D341Med (cell line): ENCODE measurements at places on chromosomes 16 and 17.
A peak's percentile ranks its signal among the peaks of the same experiment; 100 is the strongest.

DNA sequence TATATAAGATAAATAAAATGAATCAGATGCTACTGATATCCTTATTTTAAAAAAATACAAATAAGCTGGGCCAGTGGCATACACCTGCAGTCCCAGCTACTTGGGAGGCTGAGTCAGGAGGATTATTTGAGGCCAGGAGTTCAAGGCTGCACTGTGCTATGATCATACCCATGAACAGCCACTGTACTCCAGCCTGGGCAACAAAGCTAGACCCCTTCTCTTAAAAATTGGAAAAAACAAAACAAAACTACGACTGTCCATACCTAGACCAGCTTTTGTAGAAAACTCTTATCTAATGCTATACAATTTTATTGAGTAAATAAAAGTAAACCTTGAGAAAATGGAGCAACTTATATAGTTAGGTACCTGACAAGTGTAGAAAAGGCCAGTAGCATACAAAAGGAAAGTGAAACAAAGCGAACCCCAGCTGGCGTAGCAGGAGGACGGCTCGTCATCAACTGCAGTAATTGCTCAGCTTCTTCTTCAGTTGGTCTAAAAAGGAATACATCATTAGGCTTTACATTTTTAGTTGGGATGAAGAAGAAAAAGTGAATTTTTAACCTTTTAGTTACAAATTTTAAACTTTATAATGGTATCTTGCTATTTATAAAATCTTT is 23.6 kb downstream of the INTS2 start:
- no peak for DNase-seq

- no peak for DNase-seq
These were observed 802 bp downstream of the CYLD start for GRCh38 chr16:50742576-50743200.

DNA sequence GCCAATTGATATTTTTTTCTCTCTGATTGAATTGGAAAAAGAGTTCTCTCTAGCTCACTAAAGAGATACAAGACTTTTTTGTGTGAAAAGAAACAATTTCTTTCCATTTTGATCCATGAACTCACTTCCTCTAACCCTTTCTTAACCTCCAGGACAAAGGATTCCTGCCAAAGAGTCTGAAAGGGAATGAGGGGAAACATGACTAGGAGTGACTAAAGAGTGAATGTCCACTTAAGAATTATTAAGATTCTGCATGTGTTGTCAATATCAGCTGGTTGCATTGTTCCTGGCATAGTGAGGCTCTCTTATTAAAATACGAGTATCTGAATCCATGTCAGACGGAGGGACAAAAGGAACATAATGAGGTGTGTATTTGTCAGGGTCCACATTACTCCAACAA is 344.7 kb downstream of the GRIN2A start:
- DNase-seq = no peak

- DNase-seq = no peak
These were observed 16.3 kb downstream of the LGALS3BP start for GRCh38 chr17:78963378-78963777.

GRCh38 chr17:39365242-39365641 is 36.2 kb downstream of the FBXL20 start:
- DNase-seq = no peak

GRCh38 chr17:1229349-1229899 is 40.8 kb upstream of the BHLHA9 start:
- DNase-seq = peak; percentile 77

GRCh38 chr17:30477774-30478115 is 537 bp downstream of the GOSR1 start:
- DNase-seq = no peak

GRCh38 chr17:76376318-76377133 is 7.9 kb upstream of the SPHK1 start:
- DNase-seq = no peak
